Stimulated activated naive B cell treated with anti-CD40 and anti-IgM and Interleukin-4, amounts not matched to agents 10 μg/mL and 1 μg/mL and 100 μg/mL, for 72 hours (primary cell): ENCODE measurements at places on chromosomes 3 and 15.
A peak's percentile ranks its signal among the peaks of the same experiment; 100 is the strongest.

- DNase-seq, result no peak
Observed at GRCh38 chr3:88811096-88811495, 296.3 kb upstream of the EPHA3 start.

DNA sequence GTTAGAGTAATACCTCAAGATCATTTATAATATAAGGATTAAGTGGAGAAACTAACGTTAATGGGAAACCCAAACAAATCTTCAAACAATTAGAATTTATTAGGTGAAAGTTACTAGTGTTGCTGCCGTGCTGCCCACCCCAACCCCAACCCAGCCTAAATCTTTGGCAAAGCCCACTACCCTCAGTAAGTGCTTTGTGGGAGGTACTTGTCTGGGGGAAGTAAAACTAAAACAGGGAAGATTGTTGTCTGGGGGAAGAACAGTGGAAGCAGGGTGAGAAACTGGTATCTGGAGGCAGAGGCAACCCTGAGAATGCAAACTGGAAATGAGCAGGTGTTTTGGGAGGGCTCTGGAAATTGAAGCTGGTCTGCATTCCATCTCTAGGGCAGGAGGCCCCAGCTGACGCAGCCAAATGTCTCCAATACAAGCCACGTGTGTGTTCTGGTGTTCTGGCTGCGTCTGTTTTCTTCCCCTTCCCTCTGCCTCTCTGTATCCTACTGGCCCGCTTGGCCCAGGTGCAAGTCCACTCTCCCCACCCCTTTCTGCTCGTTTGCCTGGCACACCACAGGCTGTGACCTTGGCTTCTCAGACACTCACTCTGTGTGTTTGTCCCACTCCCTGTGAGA lies 32.7 kb downstream of the FEM1B start:
- DNase-seq, result no peak

DNA sequence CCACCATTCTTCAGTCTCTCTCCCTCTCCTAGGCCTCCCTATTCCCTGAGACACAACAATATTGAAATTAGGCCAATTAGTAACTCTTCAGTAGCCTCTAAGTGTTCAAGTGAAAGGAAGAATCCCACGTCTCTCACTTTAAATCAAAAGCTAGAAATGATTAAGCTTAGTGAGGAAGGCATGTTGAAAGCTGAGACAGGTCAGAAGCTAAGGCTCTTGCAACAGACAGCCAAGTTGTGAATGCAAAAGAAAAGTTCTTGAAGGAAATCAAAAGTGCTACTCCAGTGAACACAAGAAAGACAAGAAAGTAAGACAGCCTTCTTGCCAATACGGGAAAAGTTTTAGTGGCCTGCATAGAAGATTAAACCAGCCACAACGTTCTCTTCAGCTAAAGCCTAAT lies 41.3 kb downstream of the PPM1L start:
- no peak for DNase-seq

- no peak for DNase-seq
Observed at GRCh38 chr3:20325563-20325962, 139.6 kb upstream of the SGO1 start.

- DNase-seq, result no peak
Observed at GRCh38 chr3:159792070-159792469, 196.6 kb upstream of the IL12A start.

DNA sequence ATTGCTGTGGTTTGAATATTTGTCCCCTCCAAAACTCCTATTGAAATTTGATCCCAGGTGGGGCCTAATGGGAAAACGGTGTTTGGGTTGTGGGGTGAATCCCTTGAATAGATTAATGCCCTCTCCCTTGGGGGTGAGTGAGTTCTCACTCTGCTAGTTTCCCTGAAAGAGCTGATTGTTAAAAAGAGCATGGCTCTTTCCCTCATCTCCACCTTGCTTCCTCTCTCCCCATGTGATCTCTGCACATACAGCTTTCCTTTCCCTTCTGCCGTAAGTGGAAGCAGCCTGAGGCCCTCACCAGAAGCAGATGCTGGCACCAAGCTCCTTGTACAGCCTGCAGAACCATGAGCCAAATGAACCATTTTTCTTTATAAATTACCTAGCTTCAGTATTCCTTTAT lies 394.9 kb upstream of the WNT5A start:
- no peak for DNase-seq

DNA sequence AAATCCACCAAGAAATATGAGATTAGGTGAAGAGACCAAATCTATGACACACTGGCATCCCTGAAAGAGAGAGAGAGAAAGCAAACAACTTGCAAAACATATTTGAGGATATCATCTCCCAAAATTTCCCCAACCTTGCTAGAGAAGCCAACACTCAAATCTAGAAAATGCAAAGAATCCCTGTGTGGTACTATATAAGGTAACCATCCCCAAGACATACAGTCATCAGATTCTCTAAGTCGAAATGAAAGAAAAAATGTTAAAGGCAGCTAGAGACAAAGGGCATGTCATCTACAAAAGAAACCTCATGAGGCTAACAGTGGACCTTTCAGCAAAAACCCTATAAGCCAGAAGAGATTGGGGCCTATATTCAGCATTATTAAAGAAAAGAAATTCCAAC lies 622.1 kb upstream of the LMCD1 start:
- no peak for DNase-seq

GRCh38 chr15:39124155-39124552 lies 456.7 kb upstream of the THBS1 start:
- DNase-seq, result no peak

DNA sequence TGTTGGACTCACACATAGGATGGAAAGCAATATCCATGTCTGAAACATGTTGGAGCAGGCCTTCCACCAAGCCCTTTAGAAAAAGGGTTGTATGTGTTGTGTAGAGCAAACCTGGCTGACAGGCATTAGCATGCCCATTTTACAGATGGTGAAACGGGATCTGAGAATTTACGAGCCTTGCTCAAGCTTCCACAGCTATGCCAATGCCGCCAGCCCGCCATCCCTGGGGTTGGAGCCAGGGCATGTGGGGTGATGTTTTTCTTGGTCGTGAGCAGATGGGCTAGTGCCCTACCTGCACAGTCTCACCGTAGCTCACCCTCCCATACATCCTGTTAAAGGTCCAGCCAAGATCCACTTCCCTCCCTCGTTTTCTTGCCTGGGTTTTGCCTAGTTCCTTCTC lies 97.5 kb upstream of the TLE3 start:
- no peak for DNase-seq

DNA sequence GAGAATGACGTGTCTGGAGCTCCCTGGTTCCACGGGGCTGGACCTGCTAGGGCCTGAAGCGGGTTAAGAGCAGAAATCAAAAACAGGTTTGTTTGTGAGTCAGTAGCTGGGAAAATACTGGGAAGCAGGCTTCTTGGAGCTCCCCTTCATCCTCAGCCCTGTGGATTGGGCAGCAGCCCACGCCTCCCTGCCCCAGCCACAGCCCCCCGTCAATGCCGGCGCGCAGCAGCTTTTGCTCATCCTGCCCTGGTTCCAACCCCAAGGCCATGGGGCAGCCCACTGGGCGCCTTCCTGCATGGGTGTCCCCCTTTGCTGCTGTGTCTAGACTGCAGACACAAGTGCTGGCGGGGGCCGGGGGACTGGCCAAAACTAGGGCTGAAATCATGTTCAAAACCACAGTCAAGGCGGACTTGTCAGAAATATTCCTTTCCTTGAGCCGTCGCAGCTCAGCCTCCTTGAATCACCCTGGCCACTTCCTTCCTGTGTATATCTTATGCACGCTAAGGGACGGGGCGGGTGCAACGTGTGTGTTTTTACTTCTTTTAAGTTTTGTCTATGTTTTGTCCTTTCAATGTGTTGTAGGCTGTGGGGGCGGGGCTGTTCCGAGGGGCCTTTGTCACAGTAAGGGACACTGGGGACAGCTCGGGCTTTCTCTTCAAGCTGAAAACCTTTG lies 108.1 kb downstream of the KLF13 start:
- DNase-seq, result peak; percentile 85

- DNase-seq, result no peak
Observed at GRCh38 chr3:111548756-111549155, 6.8 kb downstream of the CD96 start.

DNA sequence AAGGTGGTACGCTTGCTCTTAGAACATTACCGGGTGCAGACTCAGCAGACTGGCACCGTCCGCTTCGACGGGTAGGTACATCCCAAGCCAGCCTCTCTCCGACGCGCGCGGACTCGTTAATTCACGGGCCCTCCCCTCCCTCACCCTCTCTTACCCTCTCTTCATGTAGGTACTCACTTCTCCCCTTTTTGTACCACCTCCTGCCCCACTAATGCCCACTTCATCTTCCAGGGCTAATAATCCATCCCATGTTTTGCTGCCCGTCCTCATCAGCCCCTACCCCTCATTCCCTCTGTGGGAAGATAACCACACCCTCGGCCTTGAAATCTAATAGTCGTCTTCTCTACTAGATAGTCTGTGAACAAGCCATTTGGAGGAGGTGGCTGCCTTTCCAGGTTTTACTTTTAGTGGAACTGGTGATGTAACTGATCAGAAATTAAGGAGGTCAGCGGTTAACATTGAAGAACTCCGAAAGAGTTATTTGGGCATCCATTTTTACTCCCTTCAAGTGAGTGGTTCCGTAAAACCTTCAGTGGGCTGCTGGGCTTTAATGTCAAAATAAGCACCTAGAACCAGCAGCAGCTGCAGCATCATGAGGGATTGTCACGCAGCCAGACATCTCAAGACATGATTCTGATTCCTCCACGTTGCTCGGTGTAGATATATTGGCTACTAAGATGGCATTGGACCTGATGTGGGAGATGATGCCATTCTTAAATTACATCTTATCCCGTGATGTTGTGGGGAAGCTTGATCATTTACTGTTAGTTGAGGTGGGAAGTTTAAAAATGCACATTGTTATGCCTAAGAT lies 1.3 kb downstream of the FEM1B start:
- DNase-seq, result no peak

DNA sequence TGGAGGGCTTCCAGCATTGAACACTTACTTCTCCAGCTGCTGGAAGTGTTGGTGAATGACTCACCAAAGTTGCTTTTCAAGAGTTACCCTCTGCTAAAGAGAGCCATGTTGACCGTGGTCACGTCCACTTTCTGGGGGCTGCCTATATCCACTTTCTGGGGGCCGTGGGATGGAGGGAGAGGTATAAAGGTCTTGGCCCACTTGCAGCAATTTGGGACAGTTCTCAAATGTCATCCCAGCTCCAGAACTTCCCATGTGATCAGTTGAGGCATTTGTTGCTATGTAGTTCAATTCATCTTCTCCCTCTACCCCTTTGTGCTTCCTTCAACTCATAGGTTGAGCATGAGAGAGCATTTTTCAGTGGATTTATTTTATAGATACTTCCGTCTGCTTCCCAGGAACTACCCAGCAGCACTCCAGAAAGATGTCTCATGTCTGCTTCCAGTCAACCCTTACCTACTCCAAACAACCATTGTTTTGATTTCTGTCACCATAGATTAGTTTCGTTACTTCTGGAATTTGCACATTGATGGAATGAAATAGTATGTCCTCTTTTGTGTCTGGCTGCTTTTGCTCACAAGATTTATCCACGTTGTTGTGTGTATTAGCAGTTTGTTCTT lies 130.6 kb downstream of the TCF12 start:
- no peak for DNase-seq

- DNase-seq, result no peak
Observed at GRCh38 chr3:149366941-149367840, 10.3 kb downstream of the TM4SF1 start.

DNA sequence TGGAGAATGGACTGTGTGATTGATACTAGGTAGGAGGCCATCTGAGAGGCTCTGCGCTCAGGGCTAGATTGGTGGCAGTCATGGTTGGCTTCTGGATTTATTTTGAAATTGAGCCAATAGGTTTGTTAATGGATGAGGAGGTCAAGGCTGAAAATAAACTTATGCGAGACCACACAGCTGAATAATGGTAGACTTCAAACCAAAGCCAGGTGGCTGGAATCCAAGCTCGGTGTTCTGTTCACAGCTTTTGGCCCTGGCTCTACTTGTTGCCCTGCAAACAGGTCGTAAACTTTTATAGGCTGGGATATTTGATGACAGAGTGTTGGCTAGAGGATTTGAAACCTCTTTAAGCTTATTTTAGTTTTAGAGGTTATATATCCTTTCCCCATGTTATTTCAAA lies 160.4 kb downstream of the CHL1 start:
- no peak for DNase-seq

DNA sequence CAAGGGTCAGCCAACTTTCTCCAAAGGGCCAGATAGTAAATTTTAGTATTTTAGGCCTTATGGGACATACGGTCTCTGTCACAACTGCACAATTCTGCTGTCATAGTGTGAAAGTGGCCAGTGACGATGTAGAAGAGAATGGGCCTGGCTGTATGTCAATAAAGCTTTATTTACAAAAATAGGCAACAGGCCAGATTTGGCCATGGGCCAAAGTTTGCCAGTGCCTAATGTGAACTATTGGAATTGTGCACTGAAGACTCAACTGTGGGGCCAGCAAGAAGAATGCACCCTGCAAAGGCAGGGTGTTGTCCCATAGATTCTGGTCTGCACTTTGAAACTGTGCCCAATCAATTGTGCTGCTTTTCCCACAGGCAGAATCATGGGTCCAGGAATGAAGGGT lies 69.4 kb upstream of the PRR23E start:
- DNase-seq, result no peak

DNA sequence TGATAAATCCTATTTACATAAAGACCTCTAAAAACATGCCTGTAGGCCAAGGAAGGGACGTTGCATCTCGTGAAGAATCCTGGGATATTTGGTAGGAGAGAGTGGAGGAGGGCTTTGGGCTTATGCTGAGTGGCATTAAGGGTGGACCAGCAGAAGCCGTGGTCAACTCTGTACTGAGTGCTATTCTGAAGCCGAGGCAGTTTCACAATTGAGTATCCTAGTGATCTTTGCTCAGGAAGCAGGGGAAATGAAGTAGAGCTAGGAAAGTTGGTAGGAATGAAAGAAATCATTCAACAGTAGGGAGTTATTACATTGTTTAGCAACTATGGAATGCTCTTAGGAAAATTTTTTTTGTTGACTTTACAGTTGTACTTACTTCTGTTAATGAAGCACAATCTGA lies 24.2 kb downstream of the MCTP2 start:
- DNase-seq, result no peak

GRCh38 chr3:40152482-40153133 lies 156.9 kb upstream of the EIF1B start:
- no peak for DNase-seq

DNA sequence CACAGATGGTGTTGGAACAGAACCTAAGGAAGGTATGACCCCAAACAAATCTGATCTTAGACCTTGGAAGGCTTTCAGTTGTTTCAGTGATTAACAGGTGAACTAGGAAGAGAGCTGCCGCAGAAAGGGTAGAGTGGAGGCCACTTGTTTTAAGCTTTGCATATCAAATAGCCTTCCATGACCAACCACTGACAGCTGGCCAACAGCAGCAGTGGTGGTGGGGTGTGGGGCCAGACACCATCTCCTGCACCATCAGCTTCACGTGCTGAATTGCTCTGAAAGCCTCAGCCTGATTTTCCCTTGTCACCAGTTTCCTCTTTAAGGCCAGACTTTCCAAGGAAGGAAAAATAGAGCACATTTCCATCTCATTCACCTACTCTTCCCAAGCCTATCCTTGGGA lies 16.6 kb upstream of the OSBPL11 start:
- DNase-seq, result no peak
